ENCODE measurements at places on chromosomes 13 and 19.

DNA sequence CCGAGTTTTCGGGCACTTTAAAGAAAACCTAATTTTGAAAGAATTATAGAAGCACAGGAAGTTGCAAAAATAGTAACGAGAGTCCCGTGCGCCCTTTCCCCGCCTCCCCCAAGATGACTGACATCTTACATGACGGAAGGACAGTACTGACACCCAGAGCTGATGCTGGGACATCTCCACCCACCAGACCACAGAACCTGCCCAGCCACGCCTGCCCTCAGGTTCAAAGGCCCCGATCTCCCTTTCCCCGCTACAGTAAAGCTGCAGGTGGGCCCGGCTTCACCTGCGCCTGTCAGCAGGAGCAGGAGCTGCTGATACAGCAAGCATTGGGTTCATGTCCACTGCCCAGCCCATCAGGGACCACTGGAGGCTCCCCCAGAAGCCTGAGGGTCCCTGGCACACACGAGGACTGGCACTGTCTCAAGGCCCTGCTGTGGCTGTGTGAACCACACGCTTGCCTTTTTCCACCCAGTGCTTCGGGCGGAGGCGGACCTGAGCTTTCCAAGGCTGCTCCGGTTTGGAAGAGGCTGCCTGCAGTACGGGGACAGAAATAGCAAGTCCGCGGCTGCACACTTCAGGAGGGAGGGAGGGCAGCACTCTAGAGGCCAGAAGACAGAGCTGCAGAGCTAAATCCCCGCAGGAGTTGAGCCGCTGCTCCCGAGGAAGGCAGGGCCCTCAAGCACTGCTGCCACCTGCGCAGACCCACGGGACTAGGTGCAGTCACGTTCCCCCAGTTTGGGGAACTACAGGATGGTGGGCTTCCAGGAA is 8.7 kb downstream of the MAP2K2 start:
- no peak for DNase-seq

GRCh38 chr13:45481688-45482087 is 16.9 kb downstream of the COG3 start:
- DNase-seq = no peak

DNA sequence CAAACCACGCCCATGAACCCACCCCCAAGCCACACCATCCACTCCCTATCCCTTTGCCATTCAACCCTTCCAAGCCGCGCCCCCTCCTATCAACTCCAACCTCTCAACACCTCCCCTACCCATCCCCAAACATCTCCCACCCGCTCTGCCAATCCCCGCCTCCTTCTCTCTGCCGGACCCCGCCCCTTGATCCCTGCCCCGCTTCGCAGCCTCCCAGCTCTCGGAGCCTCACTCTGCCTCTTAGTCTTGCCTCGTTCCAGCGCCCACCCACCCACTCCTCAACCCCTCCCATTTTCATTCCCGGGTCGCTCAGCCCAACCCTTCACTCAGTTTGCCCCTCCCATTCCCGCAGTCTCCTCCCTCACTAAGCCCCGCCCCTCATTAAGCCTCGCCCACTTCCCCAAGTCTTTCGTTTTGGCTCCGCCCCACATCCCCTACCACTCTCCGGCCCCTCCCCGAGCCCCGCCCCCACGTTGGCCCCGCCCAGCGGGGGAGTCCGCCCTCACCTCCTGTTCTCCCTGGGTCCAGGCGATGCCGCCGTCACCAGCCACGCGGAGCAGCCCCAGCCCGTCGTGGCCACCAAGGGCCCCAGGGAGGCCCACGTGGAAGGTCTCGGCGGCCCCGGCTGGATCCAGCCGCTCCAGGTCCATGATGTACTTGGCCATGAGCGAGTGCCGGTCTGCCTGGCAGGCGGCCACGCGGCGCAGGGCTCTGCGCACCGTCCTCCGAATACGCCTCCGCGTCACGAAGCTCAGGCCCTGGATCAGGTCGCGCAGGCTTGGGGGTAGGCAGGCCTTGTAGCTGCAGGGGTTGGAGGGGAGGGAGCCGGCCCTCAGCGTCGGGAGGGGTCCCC is 5.7 kb downstream of the JAK3 start:
- DNase-seq = no peak

- DNase-seq = no peak
Measured at GRCh38 chr19:57016076-57016475, 103.7 kb upstream of the USP29 start.

DNA sequence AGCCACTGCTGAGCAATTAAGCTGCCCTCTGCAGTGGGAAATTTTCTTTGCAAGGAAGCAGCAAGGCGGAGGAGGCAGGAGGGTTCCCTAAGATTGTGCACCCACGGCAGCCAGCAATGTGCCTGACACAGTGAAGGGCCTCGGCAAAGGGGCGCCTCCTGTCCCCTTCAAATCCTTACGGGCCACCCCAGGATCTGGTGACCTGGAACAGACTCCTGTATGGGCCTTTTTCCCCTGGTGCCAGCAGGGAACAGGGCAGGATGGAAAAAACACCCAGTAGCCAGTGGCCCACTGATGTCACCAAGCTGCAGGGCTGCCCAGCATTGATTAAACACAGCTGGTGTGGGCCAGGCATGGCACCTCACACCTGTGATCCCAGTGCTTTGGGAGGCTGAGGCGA is 86.7 kb downstream of the GNG7 start:
- no peak for DNase-seq

DNA sequence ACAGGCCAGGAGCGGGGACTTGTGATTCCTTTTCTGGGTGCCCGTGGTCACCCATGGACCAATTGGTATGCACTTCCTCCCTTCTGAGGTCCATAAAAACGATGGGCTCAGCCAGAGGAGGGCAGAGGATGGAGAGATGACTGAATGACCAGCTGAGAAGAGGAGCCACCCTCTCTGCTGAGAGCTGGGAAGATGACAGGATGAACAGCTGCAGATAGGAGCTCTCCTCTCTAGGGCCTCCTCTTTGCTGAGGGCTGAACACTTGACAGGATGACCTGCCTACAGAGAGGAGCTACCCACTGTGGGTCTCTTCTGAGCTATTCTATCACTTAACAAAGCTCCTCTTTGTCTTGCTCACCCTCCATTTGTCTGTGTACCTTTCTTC is 4.1 kb downstream of the IGFL4 start:
- DNase-seq = no peak

GRCh38 chr13:60788156-60788829 is 391.3 kb downstream of the TDRD3 start:
- DNase-seq = no peak

- no peak for DNase-seq
Measured at GRCh38 chr13:90362707-90363106, 984.8 kb upstream of the MIR17HG start.

DNA sequence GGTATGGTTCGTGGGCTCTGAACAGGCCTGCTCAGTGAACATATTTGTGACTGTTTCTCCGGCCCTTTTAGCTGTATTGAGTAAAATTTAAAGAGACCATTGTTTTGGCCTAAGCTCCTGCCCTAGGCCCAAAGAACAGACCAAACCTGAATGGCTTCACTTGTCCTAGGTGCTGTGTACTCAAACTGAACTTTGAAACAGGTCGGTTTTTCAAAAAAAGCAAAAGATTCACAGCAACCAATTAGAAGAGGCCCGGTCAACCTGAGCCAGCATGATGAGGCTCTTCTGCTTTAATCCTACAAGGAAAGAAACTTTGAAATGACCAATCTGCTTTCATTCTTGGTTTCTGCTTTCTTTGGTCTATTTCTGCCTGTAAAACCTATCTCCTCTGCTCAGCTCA is 50.6 kb downstream of the USPL1 start:
- DNase-seq = no peak

GRCh38 chr19:44741841-44742329 is 6.6 kb upstream of the BCL3 start:
- peak; percentile 65 for DNase-seq

DNA sequence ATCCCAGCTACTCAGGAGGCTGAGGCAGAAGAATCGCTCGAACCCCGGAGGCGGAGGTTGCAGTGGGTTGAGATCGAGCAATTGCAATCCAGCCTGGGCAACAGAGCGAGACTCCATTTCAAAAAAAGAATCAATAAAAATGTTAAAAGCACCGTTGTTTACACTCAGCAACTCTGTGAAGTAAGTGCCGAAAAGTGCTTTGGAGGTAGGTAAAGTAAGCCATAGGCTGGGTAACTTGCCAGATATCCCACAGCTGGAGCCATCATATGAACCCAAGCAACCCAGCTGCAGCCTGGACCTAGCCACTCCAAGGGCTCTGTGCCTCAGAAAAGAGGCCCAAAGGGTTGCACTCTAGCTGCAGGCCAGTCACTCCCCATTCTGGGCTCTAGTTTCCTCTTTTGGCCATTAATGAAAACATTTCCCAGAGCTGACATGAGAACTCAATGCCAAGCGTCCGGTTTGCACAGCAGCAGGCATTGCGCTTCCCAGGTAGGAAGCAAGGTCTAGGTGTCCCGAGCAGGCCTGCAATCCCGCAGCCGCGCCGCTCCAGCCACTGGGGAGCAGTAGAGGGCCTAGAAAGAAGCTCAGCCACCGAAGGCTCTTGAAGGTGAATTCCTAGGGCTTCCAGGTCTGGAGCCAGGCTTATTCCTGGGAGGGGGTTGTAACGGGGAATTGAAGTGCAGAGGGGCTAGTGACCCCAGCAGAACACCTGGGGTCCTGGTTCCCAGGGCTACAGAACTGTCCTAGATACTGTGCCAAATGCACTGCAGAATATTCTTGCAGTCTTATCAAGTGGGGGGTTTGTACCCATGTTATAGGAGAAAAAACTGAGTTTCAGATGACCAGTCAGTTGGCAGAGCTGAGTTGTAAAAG is 4.1 kb upstream of the CD79A start:
- DNase-seq = no peak

- no peak for DNase-seq
Measured at GRCh38 chr13:113671066-113672001, 4.3 kb downstream of the GRK1 start.

DNA sequence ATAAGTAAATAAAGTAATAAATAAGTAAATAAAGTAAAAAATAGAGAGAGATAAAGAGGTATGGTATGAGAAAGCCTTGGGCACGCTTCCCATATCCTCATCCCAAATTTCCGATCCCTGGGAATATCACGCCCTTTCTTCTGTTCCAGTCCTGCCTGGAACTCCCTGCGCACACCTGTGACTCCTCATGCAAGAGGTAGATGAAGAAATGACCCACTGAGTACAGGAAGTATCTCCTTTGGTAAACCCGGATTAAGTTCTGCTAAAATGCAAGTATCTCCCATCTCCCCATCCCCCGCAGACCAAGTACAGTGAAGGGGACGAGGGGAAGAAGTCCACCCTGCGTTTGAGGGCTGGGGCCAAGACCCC is 399 bp upstream of the ZNF136 start:
- DNase-seq = no peak

DNA sequence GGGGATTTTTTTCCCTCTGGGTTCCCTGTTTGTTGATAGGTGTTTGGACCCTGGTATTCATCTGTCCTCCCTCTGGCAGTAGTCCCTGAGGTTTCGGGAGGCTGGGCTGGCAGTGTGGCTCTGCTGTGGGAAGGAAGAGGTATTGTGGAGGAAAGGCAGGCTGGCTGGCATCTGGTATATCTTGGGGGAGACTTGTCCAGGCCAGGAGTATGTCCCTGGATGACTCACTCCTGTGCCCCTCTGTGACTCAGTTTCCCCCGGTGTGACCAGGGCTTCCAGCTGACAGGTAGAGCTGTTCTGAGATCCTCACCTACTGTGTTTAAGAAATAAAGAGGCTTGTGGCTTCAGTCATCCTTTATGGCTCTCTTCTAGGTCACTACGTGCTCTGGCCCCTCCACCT is 14.2 kb upstream of the ZNF492 start:
- DNase-seq = no peak

GRCh38 chr13:84487752-84488151 is 605.5 kb upstream of the SLITRK1 start:
- DNase-seq = no peak

DNA sequence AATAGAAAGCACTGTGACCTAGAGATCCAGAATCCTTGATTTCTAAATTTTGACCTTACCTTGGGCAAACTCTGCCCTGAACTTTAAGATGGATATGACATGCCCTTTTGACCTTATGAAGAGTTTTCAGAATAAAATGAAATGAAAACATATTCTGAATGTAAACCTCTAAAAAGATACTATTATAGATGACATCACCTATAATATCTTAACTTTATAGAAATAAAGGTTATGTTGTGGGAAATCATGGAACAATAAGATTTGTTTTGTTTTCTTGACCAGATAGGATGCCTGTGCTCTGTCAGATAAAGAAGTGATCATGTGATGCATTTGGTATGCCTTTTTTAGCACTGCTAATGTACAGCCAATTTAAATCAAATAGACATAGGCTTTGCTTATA is 13.1 kb upstream of the LPAR6 start:
- DNase-seq = no peak

DNA sequence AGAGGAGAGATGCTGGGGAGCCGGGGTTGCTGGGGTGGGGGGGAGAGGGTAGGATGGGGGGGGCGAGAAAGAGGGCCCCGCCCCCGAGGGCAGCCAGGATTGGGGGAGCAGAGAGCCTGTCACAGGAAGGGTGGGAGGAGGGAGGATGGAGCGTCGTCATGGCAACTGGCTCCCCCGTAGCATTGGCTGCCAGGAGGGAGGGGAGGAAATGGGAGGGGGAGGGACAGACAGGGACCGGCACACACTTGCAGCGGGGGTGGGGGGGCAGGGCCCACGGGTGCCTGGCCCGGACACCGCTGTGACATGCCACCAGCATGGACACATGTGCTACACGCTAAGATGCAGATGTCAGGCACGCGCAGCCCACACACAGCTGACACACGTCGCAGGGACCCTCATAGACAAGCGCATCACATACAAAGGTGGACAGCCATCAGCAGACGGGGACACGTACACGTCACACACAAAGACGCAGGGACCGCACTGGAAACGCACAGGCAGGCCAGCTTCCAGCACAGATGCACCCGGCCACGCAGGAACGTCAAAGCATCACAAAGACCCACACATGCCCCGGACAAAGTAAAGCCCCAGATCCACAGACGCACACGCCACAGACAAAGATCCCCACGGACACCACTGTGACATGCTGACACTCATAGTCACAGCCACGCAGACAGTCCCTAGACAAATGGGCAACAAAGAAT is at the start of gene LMTK3:
Gene LMTK3, minus strand, starts transcription at position 36 of the 704 bp plus-strand sequence. CDS start 259 bp downstream, outside the sequence.
- DNase-seq = no peak

- no peak for DNase-seq
Measured at GRCh38 chr13:65784088-65784816, 1445.9 kb downstream of the PCDH9 start.

GRCh38 chr19:28971049-28971448 is 241.9 kb downstream of the UQCRFS1 start:
- no peak for DNase-seq

DNA sequence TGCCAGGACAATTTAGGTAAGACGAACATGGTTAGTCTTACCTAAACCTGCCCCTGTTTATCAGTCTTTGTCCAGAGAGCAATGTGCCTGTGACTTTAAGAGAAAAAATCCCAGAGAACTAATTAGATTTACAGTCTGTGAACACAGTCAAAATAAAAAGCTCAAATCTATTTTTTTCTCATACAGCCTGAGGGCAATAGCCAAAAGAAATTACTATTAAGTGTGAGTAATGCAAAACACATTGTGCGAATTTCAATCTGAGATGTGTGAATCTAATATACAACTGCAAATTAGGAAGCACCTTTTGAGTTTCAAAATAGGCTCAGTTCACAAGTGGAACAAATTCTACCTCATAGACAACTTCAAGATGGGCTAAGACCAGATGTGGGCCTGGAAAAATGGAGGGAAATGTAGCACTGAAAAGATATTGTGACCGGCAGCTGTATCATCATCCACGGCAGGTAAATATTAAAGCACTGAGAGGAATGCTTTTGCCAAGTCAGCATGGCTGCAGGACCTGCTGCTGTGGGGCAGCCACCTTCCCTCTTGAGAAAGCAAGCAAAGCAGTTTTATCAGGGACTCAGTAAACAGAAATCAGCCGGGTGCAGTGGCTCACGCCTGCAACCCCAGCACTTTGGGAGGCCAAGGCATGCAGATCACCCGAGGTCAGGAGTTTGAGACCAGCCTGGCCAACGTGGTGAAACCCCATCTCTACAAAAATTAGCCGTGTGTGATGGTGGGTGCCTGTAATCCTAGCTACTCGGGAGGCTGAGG is 114.8 kb downstream of the KATNAL1 start:
- no peak for DNase-seq

All from esophagus squamous epithelium (tissue), 5 donors.